AG10803 (cell line): ENCODE measurements at places on chromosomes 5 and 9.
A peak's percentile ranks its signal among the peaks of the same experiment; 100 is the strongest.

DNA sequence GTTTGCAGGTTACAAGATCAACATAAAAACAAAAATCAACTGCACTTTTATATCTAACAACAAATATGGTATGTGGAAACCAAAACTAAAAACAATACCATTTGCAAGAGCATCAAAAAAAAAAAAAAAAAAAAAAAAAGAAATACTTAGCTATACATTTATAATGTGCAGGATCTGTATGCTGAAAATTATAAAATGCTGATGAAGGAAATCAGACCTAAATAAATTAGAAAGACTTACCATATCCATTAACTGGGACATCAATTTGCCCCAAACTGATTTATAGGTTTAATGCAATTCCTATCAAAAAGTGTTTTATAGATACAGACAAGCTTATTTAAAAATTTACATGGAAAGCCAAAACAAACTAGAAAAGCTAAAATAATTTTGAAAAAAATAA is 60.4 kb upstream of the OTP start:
- no peak for DNase-seq

- no peak for DNase-seq
Measured at GRCh38 chr5:141716009-141716408, 34.0 kb upstream of the ARAP3 start.

- DNase-seq, result no peak
Measured at GRCh38 chr5:93360436-93361088, 220.5 kb downstream of the NR2F1-AS1 start.

DNA sequence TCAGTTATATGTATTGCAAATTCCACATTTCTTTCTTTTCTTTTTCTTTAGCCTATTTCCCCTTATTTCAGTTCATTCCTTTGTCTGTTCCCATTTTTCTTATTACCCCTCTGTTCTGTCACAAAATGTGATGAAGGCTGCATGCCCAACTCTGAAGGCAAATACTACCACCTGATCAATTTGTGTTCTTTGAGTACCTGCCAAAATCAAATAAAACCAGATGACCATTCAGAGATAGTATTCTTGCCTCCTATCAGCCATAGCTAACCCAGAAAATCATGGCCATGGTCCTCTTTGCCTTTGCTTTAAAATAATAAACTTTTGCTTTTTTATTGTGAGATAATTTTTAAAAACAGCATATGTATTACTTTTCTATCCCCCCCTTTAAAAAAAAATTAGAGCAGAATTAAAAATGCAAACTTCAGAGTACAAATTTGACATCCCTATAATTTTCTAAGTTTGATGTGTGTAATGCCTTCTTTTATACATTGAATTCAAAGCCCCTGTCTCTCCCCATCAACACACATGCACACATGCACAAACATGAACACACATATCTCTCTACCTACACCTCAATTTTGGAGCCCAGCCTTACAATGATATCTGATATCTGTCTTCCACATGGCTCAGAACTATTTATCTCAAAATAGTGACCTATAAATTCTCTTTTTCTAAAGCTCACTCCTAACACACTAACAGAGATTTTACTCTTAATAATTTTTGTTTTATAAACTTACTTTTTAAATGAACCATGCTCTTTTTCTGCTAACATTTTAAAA is 3.5 kb downstream of the RFESD start:
- DNase-seq, result no peak

GRCh38 chr5:20833081-20833627 is 845.2 kb upstream of the CDH18 start:
- DNase-seq, result no peak

- DNase-seq, result peak; percentile 14
Measured at GRCh38 chr5:33755231-33755630, 136.6 kb downstream of the ADAMTS12 start.

DNA sequence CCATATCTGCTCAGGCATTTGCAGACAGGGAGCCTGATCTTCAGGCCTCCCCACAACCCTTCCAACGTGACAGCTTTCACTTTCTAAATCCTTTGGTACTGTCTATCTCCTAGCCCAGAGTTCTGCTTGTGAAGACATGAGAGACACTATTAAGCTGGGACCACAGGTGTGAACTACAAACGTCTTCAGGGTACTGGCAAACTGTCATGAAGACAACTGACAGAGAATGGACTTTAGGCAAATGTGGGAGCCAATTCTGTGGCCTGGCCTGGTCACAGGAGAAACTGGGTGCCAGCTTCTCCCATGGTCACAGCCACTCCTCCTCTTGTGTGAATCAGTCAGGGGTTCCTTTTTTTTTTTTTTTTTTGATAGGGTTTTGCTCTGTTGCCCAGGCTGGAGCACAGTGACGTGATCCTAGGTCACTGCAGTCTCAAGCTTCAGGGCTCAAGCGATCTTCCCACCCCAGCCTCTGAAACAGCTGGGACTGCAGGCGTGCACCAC is 10.4 kb downstream of the TRIM14 start:
- DNase-seq, result no peak

GRCh38 chr5:126100767-126101166 is 322.4 kb upstream of the GRAMD2B start:
- no peak for DNase-seq

DNA sequence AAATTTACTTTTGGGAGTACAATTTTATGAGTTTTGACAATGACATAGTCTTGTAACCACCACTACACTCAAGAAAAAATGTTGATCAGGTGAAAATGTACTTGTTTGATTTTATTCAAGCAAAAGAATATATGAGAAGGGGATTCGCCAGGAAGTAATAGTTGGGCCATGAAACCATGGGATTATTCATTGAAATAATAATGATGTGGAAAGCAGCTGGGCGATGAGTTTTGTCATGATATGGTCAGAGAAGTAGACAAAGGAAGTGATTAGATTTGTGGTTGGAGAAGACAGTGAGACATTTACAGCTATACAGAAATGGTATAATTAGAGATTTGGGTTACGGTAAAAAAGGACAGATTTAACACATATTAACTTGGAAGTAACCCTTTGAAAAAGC is 11.2 kb downstream of the HMGCR start:
- no peak for DNase-seq

GRCh38 chr5:57692582-57693487 is 210.2 kb upstream of the ACTBL2 start:
- DNase-seq, result peak; percentile 93

DNA sequence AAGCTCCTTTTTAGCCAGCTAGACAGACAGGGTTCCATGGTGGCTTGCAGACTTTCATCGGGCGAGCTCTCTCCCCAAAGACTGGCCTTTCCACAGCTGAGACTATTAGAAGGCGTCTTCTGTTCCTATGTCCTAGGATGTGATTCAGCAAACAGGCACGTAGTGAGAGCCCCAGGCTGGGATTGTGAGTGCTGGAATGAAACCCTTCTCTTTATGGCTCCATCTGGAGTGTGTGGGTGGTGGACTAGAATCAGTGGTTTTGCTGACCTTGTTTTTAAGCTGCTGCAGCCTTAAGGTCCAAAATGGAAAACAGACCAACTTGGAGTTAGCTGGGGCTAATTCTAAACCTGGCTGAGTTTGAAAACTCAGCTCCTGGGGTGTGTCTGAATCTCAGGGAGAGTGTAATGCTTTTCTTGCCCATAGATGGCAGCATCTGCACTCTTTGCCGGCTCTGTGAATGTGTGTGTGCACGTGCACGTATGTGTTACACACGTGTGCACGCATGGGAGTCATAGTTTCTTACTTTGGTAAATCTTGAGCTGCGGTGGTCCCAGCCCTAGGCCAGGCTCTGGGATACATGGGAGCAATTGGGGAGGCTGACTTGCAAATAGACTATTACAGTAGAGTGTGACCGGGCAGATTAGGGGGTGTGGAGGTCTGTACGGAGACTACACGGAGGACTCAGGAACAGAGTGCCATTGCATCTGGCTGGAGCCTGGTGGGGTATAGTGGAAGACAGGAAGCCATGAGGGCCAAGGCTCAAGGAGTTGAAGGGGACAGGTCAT is 10.7 kb downstream of the GSN start:
- DNase-seq, result peak; percentile 100

GRCh38 chr5:162096448-162096847 is 28.9 kb downstream of the GABRG2 start:
- no peak for DNase-seq

DNA sequence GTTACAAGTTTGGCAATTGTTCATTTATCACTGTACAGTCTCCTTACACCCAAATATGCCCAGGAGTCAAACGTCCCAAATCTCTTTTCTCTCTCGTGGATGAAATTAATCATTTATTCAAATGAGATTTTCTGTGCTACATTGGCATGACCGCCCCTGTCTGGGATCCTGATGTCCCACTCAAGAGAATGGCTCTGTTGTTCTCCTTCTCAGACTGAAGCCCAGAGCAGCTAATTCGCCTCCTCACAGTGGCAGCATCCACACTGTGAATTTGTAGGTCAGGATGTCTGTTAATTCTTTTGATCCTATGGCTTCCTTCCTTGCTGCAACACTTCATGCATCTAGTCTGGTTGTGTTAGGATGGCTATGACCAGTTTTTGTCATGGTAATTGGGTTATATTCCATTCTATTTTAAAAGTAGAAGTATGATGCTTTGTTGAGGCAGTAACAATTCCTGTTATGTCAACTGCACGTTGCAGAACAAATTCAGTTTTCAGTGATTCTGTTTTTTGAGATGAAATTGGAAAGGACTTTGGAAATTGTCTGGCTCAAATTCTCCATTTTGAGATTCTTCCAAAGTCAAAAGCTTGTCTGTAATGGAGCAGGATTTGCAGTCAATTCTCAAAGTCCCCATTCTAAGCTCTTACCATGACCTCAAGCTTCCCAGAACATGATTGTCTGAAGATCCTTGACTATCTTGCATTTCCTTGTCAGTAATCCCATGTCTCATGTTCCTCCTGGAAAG is 141.5 kb upstream of the GAS1 start:
- DNase-seq, result no peak

- no peak for DNase-seq
Measured at GRCh38 chr9:129434187-129434586, 186.7 kb downstream of the C9orf50 start.

DNA sequence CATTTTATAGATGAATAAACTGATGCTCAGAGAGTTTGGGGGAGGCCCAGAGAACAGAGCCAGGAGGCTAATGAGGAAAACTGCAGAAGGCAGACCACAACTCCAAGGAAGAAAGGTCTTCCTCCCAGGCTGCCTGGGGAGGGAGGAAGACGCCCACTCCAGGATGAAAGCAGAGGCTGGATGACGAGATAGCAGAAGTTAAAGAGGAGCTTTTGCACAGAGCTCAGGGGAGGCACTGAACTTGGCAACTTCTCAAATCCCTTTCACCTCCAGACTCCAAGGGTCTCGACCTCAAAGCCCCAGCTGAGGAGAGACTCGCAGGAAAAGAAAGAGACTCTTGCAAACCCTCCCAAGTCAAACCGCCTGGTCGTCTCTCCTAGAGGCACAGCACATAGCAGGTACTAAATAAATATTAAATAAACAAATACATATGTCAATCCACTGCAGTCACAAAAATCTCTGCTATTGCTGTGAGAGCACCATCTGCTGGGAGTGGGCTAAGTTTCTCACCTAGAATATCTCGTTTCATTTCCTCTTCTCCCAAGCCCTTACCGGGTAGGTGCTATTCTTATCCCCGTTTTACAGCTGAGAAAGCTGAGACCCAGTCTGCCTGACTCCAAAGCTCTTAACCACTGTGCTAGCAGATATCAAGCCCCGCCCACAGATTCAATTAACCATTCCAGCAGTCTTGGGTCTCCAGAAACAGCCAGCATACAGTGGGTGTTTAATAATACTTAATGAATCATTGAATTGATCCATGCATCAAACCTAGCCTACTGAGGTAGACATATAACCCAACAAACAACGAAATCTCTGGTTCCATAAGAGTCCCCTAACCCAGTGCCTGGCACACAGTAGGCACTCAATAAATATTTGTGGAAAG is 97.8 kb upstream of the HAND1 start:
- no peak for DNase-seq

DNA sequence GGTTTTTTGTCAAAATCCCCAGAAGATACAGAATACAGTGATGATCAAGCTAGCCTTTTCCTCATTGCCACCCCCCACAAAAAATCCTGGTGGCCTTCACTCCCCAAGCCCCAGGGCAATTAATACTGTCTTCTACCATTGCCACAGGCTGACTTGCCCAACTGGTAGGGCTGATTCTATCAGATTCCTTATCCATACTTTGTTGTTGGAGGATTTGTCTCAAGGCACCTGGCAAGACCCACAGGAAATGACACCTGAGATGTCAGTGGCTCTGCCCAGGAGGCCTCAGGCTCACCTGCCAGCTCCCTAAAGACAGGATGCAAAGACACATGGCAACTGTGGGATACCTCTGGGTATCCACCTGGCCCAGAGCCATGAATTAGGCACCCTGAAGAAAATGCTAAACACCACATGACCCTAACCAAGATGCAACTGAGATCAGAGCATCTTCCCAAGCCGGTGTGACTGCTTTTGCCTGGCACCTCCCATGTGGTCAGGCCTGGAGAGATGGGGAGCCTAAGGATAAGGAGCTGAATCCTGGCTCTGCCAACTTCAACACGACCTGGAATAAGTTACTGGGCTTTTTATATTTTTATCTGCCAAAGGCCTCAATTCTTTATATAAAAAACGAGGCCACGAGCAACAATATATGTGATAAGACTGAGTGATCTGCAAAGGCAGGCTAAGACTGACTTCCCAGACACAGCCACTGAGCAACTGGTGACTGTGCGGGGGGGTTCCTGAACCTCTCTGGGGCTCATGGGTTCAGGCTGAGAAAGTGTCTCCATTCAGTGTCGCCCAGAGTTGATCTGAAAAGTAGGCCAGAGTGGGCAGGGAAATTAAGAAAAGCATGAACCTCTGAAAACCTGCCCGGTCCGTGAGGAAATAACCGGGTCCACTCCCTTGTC is 944 bp downstream of the ATOX1 start:
- DNase-seq, result no peak

DNA sequence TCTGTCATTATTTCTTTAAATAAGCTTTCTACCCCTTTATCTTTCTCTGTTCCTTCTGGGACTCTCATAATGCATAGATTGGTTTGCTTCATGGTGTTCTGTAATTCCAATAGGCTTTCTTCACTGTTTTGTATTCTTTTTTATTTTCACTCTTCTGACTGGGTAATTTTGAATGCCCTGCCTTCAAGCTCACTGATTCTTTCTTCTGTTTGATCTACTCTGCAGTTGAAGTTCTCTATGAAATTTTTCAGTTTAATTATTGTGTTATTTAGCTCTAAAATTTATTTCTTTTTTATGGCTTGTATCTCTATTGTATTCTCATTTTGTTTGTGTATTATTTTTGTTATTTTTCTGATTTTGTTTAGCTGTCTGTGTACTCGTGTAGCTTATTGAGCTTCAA is 89.3 kb upstream of the SLCO4C1 start:
- no peak for DNase-seq

DNA sequence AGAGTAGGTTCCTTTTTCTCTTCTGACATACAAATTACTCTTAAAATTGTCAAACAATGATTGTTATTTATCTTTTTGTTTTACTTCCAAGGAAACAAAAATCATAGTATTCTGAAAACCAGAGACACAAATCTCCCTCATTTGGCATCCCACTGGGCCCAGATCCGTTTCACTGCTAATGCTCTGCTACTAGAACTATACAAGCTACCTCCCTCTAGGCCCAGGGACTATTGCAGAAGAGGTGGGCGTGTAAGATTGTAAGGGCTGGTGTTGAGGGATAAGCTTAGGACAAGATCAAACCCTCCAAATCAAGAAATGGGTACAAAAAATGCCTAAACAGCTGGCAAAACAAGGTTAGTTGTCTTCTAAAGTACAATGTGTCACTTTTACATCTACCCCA is 928.9 kb upstream of the CDH10 start:
- DNase-seq, result no peak
